Effector memory CD8-positive, alpha-beta T cell (primary cell): ENCODE measurements at places on chromosomes 13 and 19.

GRCh38 chr19:17110599-17110966, 35.0 kb downstream of the MYO9B start:
- DNase-seq, result no peak

DNA sequence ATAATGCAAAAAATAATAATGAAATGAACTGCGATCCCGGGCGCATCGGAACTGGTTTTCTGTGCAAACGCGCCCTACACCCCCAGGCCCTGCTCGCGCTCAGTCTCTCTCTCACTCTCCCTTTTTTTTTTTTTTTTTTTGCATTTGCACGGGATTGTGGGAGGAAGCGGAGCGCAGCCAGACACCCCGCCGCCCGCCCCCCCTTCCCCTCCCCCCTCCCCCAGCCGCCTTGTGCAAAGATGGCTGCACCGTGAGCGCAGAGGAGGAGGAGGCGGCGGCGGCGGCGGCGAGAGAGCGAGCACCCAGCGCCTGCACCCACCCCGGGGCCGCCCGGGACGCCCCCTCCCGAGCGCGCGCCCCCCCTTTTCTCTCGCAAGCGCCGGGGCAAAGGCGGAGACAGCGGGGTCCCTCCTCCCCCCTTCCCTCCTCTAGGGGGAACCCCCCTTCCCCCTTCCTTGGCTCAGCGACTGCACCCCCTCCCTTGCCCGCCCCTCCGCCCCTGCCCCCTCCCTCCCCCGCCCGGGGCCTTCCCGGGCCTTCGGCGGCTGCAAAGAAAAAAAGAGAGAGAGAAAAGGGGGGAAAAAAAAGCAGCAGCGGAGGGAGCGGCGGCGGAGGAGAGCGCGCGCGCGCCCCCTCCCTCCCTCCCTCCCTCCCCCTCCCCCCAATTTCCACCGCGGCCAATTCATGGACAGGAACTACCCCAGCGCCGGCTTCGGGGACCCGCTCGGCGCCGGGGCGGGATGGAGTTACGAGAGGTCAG, at the start of gene PRR12:
PRR12 (plus strand) TSS at position 212 of the 760 bp plus-strand sequence; CDS start at position 685, 473 bp downstream.
- DNase-seq, result peak; percentile 63

DNA sequence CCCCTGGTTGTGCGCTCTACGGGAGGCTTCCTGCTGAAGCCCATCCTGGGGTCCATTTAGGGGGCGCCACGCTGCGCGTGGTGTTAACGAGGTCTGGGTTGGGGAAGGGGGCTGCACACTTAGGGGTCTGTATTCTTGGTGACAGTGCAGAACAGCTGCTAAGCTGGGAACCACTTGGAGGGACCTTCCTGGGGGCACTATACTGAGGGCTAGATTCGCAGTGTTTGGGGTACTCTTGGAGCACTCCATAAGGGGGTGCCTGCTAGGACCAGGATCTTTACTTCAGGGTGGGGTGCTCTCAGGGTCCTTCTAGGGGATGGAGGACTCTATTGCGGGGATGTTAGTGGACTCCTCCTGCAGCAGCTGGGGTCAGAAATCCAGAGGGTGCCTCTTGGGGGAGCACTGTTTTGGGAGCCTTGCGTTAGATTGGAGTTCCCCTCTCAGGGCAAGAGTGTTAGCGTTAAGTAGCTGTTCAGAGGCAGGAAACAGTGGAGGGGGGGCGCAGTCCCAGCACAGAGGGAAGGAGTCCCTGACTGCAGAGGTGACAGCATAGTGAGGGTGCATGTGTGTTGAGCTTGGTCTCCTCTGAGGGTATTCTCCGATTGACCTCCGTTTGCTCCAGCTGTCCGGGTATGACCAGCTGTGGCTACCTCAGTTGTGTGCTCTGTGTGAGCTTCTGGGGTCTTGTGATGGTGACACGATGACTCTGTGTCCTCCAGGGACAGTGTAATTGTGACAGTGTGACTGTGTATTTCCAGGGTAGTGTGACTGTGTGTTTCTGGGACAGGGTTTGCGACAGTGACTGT, 1.1 kb downstream of the PDE4A start:
- DNase-seq, result no peak

- no peak for DNase-seq
These were observed 905.7 kb upstream of the SLITRK5 start for GRCh38 chr13:86765462-86765861.

- DNase-seq, result no peak
These were observed 571.1 kb upstream of the ARGLU1 start for GRCh38 chr13:107139006-107139405.

GRCh38 chr19:47991191-47991808, 670 bp downstream of the BSPH1 start:
- DNase-seq, result no peak

DNA sequence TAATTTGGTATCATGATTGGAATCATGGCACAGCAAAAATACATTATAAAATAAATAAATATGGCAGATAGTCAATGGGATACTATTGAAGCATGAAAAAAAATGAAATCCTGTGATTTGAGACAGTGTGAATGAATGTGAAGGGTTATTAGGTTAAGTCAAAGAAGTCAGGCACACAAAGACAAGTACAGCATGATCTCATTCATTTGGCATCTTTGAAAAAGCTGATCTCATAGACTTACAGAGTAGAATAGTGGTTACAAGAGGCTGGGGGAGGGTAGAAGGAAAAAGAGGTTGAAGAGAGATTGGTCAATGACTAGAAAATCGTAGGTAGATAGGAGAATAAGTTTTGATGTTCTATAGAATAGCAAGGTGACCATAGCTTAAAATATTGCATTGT, 295.1 kb upstream of the SLITRK5 start:
- DNase-seq, result no peak

GRCh38 chr13:110554227-110554836, 7.2 kb downstream of the RAB20 start:
- no peak for DNase-seq

GRCh38 chr13:107743983-107744382, 471.4 kb downstream of the LIG4 start:
- no peak for DNase-seq

DNA sequence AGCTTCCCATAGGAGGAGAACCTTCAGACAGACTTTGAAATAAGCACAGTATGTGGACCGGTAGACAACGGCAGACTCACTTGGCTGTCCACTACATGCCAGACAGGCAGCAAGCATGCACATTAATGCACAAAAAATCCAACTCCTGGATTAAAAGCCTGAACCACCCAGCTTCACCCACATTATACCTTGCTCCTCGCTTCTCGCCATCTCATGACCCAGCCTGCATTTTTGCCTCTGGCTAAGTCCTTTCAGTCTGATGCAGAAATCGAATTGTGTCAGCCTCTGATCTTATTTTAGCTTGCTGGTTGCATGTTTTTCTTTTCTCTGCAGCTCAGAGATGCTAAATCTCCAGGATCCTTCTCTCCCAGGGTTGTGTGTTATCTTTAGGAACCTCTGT, 358.7 kb downstream of the RFC3 start:
- DNase-seq, result no peak

GRCh38 chr13:61795580-61795979, 379.9 kb upstream of the PCDH20 start:
- no peak for DNase-seq

GRCh38 chr19:42332059-42332458, 6.6 kb downstream of the MEGF8 start:
- DNase-seq, result no peak

DNA sequence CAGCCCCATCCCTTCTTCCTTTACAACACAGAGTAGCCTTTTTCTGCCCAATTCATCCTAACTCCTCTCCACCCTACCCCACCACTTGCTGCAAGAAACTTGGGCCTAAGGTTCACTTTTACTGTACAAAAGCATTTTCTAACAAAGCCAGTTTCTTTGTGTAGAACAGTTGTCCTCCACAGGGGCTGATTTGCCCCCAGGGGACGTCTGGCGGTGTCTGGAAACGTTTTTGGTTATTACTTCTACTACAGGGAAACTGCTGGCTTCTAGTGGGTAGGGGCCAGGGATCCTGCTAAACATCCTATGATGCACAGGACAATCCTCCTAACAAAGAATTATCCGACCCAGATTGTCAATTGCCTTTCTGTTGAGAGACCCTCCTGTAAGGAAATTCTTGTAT, 7.3 kb upstream of the LMO7 start:
- no peak for DNase-seq

GRCh38 chr13:34263681-34264080, 445.7 kb downstream of the RFC3 start:
- DNase-seq, result no peak

GRCh38 chr19:48741129-48741999, 954 bp upstream of the RASIP1 start:
- no peak for DNase-seq

GRCh38 chr13:107608736-107609135, 606.6 kb downstream of the LIG4 start:
- DNase-seq, result no peak

GRCh38 chr19:11038511-11038910, 50.8 kb upstream of the LDLR start:
- no peak for DNase-seq

DNA sequence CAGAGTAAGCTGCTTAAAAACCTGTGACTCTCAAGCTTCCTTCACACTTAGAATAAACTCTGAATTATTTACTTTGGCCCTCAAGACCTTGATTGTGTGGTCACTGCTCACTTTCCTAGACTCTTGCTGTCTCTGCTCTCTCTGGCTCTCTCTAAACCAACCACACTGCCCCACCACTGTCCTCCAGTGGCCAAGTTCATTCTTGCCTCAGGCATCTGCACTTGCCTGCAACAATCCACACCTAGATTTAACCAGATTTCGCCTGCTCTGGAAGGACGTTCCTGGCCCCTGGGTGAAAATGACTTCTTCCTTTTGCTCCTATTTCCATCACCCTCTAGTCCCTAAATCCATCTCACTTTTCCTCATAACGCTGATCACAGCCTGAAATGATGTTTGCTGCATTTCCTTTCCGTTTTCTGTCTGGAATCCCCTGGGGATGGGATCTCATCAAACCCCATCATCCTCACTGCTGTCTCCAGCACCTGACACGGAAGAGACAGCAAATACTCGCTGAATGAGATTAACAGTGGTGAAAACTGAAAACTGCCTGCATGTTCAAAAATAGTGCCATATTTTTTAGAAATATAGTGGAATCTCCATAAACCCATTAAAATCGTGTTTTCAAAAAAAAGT, 232.6 kb downstream of the UQCRFS1 start:
- no peak for DNase-seq

GRCh38 chr13:112034231-112034630, 32.7 kb upstream of the SOX1 start:
- DNase-seq, result no peak

GRCh38 chr13:95456815-95457214, 95.7 kb upstream of the CLDN10 start:
- DNase-seq, result no peak

- no peak for DNase-seq
These were observed 14.0 kb upstream of the VSTM2B start for GRCh38 chr19:29511768-29512167.

- no peak for DNase-seq
These were observed 16.0 kb downstream of the SMAD9 start for GRCh38 chr13:36903925-36904595.

DNA sequence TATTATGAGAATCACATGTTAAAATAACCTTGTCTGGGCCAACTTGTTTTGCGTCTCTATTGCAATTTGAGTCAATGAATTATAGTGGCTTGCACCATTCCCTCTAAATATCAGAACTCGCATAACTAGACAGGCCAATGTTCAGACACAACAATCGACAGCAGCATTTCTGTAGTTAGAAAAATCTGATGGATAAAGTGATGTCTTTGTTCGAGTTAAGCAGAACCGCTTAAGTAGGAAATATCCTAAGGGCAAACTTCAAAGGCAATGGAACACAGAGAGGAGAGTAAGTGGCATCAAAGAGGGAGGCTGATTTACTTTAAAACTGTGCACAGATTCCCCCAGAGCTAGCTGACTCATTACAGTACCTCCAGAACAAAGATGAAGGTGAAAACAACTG, 333.9 kb downstream of the NALCN start:
- DNase-seq, result no peak

DNA sequence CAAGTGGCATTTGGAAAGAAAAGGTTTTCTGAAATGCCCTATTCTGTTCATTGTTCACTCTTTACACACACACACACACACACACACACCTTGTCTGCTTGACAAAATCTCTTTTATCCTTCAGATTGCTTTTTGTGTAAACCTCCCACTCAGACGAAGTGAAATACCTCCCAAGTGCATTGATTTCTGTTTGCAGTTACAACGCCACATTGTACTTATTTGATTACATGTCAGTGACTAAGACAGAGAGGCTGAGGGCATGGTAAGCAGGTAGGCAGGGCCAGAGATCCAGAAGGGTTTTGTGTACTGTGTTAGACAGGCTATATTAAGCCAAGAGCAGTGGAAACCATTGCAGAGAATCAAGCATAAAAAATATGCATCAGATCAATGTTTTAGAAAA, 561.8 kb downstream of the GPC6 start:
- DNase-seq, result no peak

DNA sequence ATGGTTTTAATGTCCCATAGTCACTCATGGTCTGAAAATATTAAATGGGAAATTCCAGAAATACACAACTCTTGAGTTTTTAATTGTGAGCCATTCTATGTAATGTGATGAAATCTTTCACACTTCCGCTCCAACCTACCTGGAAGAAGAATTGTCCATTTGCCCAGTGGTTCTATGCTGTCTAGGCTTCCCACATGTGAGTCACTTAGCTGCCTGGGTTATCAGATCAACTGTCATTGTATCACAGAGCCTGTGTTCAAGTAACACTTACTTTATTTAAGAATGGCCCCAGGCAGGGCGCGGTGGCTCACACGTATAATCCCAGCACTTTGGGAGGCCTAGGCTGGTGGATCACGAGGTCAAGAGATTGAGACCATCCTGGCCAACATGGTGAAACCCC, 1450.5 kb downstream of the EFNB2 start:
- no peak for DNase-seq

DNA sequence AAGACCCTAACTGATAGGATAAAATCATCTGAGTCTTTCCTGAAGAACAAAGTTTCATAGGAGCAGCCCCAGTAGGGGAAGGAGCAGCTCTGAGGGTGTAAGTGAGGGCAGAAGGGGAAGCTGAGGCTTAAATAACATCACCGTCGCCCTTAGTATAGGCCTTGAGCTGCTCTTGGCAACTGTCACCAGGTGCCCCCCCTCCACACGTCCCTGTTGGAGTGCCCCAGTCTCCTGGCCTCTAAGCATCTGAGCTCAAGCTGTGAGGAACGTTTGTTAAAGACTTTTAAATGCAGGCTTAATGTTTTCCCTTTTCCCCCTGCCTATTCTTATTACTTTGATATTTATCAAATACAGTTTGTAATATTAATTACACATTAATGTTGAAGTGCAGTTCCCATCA, 170.6 kb downstream of the ZIC5 start:
- DNase-seq, result no peak

DNA sequence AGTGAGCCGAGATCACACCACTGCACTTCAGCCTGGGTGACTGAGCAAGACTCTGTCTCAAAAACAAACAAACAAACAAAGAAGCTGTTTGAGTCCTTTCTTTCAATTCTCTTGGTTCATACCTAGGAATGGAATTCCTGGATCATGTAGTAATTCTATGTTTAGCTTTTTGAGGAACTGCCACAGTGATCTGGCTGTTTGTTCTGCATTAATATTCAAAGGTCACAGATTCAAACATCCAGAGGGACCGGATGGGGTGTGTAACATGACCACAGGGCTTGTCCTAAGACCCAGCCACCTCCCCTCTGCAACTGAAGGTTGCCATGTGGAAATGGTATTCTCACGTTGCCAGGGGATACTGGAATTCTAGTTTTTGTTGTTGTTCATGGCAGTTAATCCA, 10.2 kb downstream of the COLGALT1 start:
- DNase-seq, result no peak

GRCh38 chr19:4362101-4362828, 18.9 kb downstream of the MPND start:
- DNase-seq, result no peak

GRCh38 chr19:46520616-46521015, 24.9 kb upstream of the PNMA8B start:
- DNase-seq, result no peak
